EH (cell line): ENCODE measurements at places on chromosomes 5 and 9.

GRCh38 chr9:75105841-75106240 is 17.5 kb downstream of the OSTF1 start:
- peak; percentile 15 for DNase-seq

GRCh38 chr5:54738118-54738972 is 220.8 kb downstream of the SNX18 start:
- peak; percentile 90 for DNase-seq

DNA sequence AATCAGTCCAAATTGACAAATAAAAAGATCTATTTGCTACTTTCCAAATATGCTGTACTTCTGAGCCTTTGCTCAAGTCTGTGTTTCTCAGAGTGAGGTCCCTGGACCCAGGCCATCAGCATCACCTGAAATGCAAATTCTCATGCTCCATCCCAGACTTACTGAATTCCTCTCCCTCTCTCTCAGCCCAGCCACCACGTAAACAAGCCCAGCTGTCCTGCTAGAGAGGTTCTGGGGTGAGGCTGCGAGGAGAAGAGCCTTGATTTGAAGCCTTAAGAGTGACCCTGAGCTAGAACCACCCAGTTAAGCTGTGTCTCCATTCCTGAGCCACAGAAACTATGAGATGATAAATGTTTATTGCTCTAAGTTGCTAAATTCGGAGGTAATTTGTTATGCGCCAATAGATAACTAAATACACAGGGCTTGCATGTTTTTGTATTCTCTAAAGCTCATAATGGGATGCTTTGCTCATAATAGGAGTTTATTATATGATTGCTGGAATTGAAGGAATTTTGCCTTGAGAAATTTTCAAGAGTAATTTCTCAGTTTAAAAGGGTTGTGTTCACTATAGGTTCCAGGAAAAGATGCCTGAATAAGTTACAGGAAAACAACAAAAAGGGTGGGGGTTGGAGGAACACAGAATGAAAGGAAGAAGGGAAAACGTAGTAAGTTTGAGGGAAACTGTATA is 98.9 kb upstream of the SPATA31D4 start:
- peak; percentile 16 for DNase-seq

DNA sequence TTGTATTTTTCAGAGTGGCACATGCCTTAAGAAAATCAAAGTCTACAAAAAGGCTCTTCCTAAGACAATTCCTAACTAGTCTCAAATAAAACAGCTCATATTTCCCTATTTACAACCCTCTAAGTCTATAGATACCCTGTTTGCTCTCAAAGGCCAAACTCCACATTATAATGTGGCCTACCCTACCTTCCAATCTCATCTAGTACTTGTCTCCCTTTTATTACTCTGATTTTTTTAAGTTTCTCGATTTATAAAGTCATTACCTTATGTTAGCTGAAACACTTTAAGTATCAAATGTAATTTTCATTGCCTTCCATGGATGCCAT is 19.4 kb downstream of the KIAA1191 start:
- no peak for DNase-seq

DNA sequence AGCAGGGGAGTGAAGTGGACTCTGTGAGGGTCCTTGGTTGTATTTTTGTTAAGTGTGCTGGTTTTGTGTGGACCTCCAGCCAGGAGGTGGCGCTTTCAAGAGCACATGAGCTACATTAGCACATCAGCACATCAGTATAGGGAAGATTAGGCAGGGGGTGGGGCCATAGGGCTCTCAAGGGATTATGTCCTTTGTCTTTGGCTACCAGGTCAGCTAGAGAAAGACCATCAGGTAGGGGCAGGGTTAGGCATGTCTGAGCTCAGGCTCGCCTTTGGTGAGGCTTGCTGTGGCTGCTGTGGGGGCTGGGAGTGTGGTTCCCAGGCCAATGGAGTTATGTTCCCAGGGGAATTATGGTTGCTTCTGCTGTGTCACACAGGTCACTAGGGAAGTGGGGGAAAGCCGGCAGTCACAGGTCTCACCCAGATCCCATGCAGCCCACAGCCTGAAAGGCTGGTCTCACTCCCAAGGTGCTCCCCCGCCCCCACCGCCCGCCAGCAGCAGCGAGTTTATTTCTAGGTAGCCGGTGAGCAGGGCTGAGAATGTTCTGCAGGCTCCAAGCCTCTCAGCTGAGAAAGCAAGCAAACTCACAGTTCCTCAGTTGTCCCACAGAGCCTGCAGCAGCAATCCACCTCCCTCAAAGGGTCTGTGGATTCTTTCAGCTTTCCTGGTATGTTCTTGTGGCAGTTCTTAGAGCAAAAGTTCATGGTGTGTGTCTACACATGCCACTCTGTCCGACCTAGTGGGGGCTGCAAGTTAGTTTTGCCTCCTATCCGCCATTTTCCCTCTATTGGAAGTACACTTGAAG is 13.7 kb downstream of the OR1J1 start:
- DNase-seq = peak; percentile 33

DNA sequence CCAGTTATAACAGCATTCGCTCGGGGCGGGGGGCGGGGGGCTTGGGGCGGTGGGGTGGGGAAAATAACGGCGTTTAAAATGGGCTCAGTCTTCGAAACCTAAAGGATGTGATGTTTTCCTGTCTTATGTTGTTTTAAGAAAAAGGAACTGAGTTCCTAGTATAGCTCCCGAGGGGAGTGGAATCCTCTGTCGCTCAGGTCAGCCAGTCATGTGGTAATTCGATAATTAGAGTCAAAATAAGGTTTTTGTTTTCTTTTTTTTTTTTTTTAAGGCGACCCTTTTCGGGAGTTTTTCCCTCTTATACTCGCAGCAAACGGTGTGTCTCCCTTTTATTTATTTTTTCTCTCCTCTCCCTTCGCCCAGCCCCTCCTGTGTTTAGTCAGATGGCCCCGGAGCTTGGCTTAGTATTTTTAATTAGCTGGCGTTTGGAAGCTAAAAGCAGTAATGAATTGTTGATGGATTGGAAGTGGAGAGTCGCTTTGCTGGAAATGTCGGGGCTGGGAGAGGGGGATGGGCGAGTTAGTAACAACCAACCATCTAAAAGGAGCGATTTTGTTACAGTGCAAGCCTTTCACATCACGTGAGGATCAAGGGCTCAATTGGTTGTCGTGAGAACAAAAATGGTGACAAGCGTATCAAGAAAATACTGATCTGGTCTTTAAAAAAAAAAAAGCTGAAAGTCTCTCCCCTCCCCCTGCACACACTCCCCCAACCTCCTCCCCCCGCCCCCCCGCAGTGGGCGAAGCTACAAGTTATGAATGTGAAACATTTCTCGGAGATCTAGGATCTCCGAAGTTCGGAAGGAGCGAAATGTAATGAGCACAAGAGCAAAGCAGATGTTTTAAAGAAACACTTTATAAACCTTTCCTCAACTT is 714 bp upstream of the ZNF608 start:
- DNase-seq = no peak

DNA sequence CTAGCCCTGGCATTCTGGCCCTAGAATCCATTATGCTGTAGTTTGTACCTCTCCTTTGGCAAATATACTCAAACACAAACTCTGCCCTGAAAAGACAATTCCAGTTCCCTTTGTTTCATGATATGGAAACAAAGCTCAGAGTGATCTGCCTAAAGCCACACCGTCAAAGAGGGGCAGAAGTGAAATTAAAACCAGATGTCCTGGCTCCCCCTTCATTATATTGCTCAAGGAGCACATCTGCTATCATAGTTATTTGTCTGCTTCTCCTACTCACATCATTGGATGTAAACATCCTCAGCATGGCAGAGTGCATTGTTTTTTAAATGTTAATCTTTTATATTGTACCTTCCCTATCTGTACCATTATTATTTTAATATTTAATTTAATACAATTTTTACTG is 266.7 kb upstream of the SMARCA2 start:
- no peak for DNase-seq

GRCh38 chr9:21761309-21761901 is 41.0 kb upstream of the MTAP start:
- DNase-seq = no peak

DNA sequence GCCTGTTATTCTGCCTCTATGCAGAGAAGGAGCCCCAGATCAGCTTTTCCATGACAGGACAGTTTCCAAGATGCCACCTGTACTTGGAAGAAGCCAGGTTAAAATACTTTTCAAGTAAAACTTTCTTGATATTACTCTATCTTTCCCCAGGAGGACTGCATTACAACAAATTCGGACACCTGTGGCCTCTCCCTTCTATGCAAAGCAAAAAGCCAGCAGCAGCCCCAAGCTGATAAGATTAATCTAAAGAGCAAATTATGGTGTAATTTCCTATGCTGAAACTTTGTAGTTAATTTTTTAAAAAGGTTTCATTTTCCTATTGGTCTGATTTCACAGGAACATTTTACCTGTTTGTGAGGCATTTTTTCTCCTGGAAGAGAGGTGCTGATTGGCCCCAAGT is 301 bp upstream of the IL4 start:
- DNase-seq = no peak

DNA sequence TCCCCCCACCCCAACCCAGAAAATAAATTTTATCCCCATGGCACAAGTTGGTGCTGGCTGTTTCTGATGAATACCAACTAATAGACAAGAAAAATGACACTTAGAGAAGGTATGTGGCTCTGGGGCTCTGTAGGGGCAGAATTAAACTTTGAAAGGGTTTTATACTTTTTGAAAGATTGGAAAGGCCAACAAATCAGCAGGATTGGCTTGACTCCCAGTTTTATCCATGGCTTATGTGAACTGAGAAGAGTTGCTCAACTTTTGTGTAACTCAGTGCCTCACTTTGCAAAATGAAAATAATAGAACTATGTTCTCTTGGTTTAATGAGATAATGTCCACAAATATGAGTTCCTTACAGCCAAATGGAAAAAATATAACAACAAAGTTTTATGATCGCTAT is 288.9 kb upstream of the KIF2A start:
- DNase-seq = no peak

DNA sequence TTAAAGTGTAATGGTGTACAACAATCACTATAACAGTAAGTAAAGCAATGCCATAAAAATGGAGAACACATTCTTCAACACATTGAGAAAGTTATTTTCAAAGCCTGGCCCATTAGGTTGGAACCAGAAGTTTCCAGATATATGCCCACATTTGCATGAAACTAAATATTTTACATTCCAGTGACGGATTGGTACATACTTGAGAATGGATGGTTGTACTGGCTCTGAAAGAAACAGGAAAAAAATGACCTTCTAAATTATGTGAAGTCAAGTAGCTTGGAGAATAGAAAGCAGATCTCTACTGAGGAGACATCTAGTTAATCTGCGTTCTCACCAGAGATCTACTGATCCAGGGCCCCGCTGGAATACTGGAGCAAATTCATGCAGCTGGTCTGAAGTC is 1037.0 kb downstream of the NR2F1-AS1 start:
- peak; percentile 68 for DNase-seq

GRCh38 chr5:138096997-138097828 is 13.4 kb downstream of the WNT8A start:
- DNase-seq = no peak

DNA sequence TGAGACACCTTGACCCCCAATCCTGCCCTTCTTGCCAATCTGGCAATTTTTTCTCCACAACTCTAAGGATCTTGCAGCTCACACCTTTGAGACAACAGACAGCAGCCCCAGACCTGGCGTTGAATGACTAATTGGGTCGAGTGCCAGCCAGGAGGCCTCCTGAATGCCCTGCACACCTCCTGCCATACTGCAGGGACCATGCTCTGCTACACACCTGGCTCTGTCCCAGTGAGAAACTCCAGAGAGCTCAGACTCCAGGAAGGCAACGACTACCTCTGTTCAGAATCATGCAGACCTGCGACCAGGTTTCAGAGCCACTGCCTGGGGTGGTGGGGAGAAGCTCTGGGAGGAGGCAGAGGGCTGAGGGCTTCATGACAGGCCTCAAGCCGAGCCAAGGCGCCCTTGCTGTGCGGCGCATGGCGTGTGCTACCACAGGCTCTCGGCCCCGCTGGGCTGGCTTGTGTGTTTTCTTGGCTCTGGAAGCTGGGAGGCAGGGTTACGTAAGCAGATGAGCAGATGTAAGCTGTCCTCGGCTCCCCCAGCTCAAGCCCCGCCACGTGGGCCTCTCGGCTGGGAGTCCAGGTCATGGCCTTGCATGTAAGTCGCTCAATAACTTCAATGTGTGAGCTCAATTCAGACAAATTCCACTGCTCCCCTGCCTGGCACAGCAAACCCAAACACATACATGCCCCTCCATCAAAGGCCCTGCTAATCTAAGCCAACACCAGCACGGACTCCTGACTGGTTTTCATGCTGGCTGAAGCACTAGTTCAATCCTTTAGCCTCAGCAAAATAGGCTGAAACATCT is 27.5 kb downstream of the B4GALT1 start:
- peak; percentile 88 for DNase-seq

DNA sequence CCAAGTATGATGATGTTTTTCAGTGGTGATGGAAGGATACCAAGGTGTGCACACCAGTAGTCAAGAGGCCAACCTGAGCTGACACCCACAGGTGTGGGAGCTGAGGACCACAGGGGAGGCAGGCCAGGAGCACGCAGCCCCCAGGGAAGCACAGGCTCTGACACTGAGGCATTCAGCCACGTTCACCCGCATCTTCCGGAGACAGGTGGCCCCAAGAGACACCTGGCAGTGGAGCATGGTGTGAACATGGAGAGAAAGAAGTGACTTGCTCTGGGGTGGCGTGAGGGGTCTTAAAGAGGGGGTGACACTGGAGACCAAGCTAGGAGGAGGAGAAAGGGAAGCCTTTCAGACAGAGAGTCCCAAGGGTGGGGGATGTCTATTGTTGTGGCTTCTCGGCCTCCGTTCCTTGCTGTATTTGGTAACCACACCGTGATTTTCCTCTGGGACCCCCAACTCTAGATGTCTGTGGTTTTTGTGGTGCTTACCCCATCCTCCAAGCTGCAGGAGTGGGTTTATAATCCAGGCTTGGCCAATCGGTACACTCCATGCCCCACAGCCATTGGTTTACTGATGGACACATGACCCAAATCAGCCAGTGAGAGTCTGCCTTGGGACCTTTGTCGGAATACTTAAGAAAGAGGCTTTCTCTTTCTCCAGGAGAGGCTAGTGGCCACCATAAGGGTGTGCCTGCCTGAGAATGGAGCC is 84.6 kb downstream of the HRH2 start:
- no peak for DNase-seq

GRCh38 chr9:33081128-33081851 is 4.8 kb upstream of the SMU1 start:
- peak; percentile 87 for DNase-seq

DNA sequence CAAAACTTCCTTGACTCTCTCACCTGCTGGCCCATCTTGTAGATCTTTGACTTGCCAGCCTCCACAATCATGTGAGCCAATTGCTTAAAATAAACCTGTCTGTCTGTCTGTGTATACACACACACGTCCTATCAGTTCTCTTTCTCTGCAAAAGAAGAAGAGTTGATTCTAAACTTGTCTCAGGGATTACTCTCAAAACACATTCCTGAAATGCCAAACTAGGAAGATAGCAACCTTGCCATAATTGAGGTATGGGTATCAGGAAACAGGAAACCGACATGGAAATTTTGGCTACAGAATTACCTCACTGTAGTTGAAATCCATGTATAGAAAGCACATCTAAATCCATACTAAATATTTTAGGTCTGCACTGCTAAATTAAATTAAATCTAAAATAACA is 483.4 kb downstream of the PLK2 start:
- no peak for DNase-seq

DNA sequence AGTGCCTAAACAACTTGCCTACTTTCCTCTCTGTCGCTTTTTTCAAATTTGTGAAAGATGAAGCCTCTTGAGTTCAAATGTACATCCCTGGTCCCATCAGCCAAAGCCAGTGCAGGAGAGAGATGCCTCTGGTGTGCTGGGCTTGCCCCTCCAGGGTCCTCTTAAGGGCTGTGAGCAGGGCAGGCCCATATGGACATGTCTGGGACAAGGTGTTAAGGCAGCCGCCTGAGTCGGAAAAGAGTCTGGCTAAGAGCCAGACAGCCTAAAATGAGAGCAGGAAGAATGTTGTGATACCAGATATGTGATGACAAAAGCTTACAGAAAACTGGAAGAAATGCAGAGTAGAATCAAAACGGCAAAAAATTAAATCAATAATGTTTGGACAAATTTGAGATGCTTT is 72.5 kb downstream of the APTX start:
- DNase-seq = no peak
